Frontal cortex (tissue), 4 donors: ENCODE measurements at places on chromosomes 5 and 9.

DNA sequence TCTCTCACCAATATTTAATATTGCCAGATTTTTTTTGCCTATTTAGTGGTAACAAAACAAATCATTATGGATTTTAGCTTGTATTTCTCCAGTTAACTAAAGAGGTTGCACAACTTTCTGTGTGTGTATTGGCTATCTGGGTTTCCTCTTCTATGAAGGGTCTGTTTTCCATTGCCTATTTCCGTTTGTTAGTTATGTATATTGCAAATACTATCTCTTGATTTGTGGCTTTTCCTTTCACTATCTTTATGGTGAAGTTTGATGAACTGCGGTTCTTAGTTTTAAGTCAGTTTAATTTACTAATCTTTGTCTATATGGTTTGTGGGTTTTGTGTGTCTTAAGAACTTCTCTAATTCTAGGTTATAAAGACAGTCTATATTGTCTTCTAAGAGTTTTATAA, 136.3 kb downstream of the CEP120 start:
- DNase-seq = no peak

- no peak for DNase-seq
Observed at GRCh38 chr9:137461316-137461662, 2.2 kb upstream of the NSMF start.

GRCh38 chr5:28398185-28398584, 1359.8 kb upstream of the CDH9 start:
- no peak for DNase-seq

GRCh38 chr9:131060900-131061630, 35.3 kb upstream of the AIF1L start:
- no peak for DNase-seq

- no peak for DNase-seq
Observed at GRCh38 chr5:78490709-78491485, 130.5 kb downstream of the SCAMP1 start.

GRCh38 chr5:112555691-112556090, 136.6 kb upstream of the EPB41L4A start:
- no peak for DNase-seq

- DNase-seq = no peak
Observed at GRCh38 chr9:137306850-137307254, 4.8 kb upstream of the NRARP start.

DNA sequence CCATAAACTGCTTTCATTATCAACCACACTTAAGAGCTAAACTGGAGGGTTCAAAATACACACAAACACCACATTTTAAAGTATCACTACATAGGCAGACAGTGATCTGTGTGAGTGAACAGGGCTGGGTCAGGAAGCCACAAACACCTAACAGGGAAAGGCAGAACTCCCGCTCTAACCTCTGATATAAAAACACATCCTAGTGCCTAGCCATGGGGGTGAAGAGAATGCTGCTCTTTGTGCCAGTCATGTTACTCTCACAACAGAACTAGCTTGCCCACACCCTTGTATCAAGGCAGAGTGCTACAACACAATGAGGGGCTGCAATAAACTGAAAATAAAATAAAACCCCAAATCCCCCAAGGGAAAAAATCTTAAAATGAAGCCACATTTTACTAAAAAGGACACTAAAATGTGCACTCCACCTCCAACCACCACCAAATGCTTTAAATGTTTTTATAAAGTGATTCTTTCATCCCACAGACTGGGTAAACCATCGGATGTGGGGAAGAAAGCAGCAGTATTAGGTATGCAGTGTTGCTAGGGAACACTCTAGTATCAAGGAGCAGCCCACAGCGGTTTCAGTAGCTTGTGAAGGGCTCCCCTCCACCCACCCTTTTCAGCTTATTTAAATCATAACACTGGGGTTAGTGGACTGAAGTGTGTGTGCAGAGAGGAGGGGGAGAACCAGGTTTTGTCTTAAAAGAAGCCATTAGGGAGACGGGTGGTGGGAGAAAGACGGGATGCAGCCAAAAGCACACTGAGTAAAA, 64.5 kb downstream of the TMEM161B start:
- no peak for DNase-seq

DNA sequence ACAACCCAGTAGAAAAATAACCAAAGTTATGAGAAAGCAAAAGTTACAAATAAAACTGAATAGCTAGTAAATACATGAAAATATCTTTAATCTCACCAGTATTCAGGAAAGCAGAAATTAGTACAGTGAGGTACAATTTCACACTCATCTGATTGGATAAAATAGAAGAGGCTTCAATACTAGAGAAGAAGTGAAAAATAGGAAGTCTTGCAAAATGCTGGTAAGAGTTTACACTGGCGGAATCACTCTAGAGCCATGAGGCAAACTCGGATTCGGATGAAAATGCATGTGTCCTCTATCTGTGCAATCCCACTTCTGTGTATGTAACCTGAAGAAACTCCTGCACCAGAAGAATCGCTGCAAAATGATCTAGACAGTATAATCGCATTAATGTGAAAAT, 128.9 kb downstream of the CCDC192 start:
- no peak for DNase-seq

- no peak for DNase-seq
Observed at GRCh38 chr5:14215901-14216300, 72.8 kb downstream of the TRIO start.

GRCh38 chr9:121210536-121210935, 8.9 kb upstream of the RAB14 start:
- DNase-seq = no peak

GRCh38 chr5:37722236-37723161, 117.3 kb downstream of the GDNF start:
- DNase-seq = no peak

GRCh38 chr5:132274050-132274792, 16.7 kb downstream of the PDLIM4 start:
- DNase-seq = no peak

GRCh38 chr5:116669261-116670031, 94.8 kb upstream of the SEMA6A start:
- no peak for DNase-seq

DNA sequence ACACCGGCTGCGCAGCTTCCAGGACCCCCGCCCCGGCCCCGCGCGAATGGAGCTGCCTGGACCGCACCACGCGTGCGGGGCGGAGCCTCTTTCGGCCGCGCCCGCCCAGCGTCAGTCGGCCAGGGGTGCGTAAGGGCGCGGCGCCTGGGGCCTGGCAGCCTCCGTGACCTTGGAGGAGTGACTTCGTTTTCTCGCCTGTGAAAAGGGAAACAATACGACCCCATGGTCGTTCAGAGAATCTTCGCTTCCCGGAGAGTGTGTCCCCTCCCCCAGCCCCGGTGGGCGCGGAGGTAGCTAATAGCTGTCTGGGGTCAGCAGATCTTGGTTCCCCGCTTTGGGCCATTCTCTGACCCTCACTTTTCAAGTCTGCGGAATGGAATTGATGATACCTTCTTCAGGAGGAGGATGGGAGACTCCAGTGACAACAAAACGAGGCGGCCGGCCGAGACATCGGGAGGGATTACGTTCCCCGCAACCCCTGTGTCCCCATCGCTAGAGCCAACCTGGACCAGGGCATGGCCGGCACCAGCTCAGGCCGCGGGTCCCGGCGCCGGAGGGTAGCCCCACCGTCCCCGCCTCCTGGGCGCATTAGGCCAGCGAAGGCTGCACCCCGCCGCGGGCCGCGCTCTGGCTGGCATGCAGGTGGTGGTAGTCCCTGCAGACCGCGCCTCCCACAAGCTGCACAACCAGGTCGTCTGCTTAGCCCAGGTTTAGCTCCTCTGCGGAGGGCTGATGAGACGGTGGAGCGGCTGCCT, 5.5 kb upstream of the CDHR2 start:
- peak; percentile 66 for DNase-seq

DNA sequence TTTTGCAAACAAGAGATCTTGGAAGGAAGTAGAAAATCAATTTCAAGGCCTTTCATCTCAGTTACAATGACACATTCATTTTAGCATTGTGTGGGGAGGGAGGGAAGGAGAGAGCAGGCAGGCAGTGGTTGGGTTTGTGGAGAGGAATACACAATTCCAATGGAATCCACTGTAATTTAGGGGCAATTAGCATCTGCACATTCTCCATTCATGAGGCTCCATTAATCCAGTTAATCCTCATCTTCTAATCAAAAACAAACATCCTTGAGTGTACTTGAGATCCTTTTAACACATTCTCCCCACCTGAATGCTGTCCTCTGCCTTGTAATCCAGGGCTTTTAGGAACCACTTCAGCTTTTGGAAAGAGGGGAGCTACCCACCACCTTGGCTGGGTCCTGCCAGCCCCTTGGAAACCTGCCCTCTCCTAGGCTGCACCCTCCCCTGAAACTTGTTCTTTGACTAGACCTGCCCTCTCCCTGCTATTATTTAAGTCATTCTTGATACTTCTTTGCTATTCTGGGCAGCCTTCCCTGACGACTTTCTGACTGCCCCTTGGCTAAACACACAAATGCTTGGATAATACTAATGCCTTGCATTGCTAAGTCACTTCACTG, 271.2 kb downstream of the SLIT3 start:
- DNase-seq = no peak

GRCh38 chr9:98983295-98984268, 39.9 kb downstream of the COL15A1 start:
- DNase-seq = no peak

DNA sequence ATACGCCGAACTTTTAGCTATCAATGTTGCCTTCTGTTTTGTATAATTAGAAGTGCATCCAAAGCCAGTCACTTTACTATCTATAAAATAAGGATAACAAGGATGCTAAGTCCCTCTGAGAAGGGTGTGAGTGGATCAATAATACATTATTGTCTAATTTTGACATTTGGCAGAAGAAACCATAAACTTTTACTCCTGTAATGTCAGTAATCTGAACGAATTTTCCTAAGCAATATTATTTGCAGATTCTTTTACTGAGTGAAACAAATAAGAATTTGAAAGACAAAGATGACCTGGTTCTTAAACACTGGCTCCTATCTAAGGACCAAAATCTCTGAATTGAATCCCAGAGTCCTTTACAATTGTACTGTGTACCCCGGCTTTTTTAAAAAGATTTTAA, 126.6 kb upstream of the TMEM161B start:
- DNase-seq = no peak

DNA sequence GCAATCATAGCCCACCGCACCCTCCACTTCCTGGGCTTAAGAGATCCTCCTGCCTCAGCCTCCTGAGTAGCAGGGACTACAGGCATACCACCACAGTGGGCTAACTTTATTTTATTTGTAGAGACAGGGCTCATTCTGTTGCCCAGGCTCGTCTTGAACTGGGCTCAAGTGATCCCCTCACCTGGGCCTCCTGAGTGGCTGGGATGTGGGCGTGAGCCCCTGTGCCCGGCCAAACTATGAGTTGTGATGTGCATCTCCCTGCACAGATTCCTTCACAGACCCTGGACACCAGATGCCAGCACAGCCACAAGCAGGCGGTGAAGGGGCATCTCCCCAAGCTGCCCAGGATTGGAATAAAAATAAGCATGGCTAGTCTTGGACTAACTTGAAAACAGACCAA, 244.9 kb upstream of the IRX1 start:
- no peak for DNase-seq

DNA sequence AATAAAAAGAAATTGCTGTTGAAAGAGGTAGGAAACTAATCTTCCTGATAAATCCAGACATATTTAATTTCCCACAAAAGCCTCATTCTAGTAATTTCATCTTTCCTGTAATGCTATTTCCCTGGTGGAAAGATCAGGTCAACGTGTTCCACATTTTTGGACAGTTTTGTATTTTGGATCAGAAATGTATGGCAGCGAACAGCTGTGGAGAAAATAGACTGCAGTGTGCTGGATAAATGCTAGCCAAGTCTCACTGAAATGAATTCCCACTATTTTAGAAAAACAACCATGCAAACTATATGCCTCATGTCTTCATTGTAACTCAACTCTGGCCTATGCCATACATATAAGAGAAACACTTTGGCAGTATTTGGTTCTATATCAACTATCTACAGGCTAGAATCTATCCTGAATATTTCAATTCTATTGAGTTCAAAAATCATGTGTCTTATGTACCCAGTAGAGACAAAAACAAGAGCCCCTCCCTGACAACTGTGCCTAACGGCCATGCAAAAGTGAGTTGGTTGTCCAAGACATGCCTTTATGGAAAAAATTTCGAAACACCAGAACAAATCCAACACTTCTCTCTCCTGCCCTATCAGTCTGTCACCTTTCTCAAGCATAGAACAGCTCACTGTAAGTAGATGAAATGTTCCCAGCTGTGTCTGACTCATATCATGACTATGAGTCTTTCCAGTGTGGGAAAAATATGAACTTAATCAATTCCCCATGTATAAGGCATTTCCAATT, 191.3 kb upstream of the NREP start:
- DNase-seq = no peak

GRCh38 chr9:87286506-87286905, 211.2 kb upstream of the DAPK1 start:
- no peak for DNase-seq

GRCh38 chr9:77177894-77178794, 810 bp downstream of the VPS13A start:
- DNase-seq = peak; percentile 25

DNA sequence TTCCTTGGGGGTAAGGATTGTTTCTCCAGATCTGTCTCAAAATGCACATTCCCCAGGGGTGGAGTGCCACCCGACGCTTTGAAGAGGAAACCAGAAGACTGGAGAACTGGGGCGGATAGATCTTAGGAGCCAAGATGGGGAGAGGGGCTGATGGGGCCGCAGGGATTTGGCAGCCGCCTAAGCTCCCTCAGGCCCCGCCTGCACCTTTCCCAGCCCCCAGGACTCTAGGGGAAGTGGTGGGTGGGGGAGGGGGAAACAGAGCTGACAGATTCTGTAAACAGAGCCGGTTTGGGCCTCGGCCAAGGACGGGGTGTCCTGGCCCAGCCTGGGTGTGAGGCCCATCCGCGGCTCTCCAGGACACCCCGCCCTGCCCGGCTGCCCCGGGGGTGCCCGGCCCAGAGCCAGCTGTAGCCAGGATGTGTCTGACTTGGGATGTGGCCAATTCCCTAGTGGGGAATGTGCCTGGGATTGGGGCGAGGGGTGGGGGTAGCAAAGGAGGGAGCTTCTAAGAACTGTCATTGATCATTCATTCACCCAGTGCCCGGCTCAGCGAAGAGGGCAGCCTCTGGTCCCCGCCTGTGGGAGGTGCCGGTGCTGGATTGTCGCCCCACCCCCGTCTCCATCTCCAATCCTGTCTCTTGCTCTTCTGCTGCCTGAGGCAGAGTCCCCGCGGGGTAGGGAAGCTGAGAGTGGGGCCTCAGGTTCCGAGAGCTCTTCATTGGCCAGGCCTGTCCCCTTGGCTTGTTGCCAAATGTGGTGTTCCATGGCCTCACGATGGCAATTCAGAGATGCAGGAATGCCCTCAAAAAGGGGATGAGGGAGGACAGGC, 54.8 kb upstream of the CDKN2AIPNL start:
- DNase-seq = peak; percentile 76

DNA sequence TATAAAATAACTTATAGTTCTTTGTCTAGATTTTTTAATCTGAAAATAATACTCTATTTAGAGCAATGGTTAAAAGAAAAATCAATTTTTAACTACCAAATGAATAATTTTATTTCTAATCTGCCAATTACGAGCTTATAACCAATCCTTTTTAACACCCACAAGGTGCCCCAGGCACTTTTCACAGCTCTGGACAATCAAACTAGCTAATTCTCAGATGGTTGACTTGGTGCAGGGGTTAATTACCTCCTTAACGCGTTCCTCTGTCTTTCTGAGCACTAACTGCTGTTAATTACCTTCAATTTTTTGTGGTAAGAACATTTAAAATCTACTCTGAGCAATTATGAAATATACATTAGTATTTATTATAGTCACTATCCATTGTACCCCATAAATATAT, 109.6 kb upstream of the PJA2 start:
- DNase-seq = no peak

- no peak for DNase-seq
Observed at GRCh38 chr5:38598994-38599617, 42.7 kb upstream of the LIFR start.
